ENCODE measurements at places on chromosomes 11 and 22. TPM values are rescaled to one million over a fixed set of nuclear protein-coding genes. Genes with fewer than 3 reads are reported as not detected.

DNA sequence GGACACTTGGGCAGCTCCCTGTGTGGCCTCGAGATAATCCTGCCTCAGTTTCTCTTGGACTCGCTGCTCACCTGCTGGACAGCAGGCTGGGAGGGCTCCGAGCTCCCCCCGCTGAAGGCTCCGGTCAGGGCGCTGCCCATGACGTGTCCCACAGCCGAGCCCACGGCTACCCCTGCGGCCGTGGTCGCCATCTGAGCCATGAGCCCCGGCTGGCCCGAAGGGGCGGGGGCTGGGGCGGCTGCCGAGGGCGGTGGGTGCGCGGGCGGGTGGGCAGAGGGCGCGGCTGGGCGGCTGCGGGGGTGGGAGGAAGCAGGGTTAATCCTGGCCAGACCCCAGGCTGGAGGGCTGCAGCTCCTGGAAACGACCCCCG is 484 bp downstream of the CHCHD10 start:
- DNase-seq, result no peak

- DNase-seq, result no peak
Measured at GRCh38 chr22:27283714-27284113, 517.8 kb downstream of the MN1 start.

DNA sequence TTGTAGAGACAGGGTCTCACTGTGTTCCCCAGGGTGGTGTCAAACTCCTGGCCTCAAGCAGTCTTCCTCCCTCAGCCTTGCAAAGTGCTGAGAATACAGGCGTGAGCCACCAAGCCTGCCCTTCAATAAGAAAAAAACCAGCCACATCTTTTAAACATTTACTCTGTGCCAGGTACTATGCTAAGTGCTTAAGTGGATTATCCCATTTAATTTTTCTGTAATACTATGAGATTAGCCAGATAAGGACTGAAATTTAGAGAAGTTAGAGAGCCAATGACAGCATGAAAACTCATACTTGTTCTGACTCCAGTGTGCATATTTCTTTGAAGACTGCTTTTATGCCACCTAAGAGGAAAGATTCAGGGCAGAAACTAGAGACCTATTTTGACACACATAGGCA is 35.7 kb downstream of the PPME1 start:
- no peak for DNase-seq

GRCh38 chr11:75203138-75203537 is 37.4 kb upstream of the TPBGL start:
- no peak for DNase-seq

- peak; percentile 80 for DNase-seq
Measured at GRCh38 chr11:19553683-19554333, 158.8 kb upstream of the NAV2 start.

- peak; percentile 57 for DNase-seq
Measured at GRCh38 chr11:114060392-114061047, 1.0 kb downstream of the ZBTB16 start.

- peak; percentile 93 for DNase-seq
Measured at GRCh38 chr11:130068986-130069658, 572 bp upstream of the APLP2 start.

GRCh38 chr11:66767666-66768065 is 38.6 kb upstream of the SPTBN2 start:
- no peak for DNase-seq

TMEM25 gene
- polyA plus RNA-seq, result 7.5 TPM

BRSK2 gene
- polyA plus RNA-seq, result not detected
